ENCODE measurements at places on chromosomes 3 and 15.

DNA sequence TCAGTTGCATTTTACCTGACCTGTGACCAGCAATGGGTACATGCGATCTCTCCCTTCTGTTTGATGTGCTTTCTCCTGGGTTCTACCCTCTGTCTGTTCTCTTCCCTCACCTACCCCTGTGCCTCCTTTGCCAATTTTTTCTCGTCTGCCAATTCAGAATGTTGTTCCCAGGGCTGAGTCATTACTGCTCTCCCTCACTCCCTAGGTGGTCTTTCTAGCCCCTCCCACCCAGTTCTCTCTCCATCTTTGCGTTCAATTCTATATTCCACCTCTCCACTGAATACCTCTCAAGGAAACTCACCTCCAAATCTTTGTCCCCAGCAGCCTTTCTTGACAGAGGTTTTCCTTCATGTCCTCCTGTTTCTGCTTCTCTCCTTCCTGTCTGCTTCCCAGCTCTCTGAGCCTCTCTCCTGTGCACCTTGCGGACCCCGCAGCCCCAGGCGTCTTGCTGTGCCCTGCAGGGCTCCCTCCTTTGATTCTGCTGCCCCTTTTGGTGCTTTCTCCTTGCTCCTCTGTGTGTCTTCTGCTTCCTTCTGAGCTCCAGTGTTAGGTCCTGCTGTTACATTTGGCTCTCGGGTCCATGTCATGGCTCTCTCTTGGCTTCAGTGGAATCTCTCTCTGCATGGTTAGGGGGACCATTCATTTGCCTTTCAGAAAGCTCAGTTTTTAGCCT is 398.2 kb upstream of the TPM1 start:
- DNase-seq, result no peak

- no peak for DNase-seq
Observed at GRCh38 chr15:50224606-50225005, 40.9 kb downstream of the HDC start.

DNA sequence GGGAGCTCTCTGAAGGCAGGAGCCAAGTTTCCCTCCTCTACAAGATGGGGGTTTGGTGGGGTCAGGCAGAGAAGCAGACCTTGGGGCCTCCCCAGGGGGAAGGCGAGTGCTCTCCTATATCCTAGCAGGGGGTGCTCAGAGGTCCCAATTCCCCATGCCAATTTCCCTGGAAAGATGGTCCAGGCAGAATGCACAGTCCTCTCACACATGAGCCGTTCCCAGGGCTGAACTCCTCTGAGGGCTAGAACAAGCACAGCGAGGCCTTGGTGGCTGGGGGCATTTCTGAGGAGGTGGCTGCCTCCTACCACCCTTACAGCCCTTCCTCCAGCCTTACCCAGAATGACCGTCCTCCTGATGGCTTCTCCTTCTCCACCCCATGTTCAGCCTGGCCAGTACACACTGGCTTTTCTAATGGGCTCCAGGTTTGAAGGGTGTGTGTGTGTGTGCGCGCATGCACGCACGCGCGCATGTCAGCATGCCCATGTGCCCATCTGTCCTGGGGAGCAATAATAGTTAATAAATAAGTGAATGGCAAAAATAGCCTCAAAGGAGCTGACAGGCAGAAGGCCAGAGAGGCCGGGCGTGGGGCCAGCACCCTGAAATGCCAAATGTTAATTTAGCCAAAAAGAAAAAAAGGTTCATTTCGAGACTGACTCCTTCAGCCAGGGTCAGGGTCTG is 24.4 kb downstream of the ADCY5 start:
- DNase-seq, result no peak

DNA sequence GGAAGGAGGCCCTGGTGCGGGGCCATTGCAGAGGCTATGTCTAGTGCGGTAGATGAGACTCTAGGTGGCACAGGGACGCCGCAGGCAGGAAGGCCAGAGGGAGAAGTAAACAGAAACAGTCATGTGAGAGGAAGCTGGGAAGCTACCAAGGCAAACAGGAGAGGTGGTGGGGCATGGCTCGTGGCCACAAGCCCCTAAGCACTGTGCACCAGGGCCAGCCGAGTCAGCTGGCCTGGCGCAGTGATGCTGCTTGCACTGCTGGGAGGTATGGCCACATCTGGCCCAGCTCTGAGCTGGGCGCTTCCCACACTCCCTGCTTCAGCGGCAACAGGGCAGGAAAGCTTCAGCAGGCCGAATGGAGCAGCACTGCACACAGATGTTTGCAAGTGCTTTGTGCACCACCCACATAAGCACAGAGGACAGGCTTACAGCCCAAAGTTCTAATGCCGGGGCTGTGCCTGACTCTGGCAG is 76.6 kb downstream of the SRGAP3 start:
- peak; percentile 5 for DNase-seq

DNA sequence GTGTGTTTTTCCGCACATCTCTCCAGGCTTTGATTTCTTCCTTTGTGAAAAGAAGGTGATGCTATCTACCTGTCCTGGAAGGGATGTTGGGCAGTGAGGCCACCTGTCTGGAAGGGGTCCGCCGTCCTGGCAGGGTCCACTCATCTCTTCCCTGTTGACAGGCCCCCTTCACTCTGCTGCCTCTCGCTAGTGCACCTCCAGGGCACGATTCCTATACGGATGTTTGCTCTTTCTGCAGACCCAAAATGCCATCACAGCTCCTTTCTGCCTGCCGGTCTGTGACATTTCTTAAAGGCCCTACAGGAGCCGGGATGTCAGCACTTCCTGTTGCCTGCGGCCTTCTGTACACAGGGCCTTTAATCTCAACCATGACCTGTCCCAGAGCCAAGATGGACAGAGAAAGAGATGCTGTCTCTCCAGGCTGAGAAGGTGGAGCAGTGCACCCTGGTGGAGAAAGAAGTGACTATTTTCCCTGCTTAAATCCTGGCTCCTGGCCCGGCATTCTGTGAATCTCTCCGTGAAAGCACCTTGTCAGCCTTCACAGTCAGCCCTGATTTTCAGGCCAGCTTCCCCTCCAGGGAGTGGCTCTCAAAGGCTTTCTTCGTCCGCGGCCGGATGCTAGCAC is 7.4 kb downstream of the FAM3D start:
- peak; percentile 31 for DNase-seq

DNA sequence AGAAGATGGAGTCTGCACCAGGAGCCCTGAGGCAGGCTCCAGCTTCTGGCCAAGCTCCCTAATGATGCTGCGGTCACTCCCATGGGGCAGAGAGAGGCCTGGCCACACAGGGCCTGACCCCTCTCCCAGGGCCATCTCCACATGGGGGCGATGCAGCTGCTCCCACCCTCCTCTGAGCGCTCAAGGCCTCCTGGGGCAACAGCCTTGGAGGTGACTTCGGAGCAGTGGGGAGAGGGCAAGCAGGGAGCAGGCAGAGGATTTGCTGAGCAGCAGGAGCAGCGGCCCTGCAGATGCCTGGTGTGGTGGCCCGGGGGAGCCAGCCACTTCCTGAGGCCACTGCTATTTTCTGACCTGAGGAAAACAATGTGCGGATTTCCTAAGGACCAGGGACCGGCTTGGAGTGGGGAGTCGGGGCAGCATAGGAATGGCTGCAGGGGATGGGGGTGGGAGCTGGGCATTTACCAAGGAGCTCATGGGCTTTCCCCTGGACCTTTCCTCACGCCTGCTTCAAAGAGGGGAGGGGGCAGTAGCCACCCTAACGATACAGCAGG is 81.6 kb upstream of the RPL32 start:
- DNase-seq, result no peak

DNA sequence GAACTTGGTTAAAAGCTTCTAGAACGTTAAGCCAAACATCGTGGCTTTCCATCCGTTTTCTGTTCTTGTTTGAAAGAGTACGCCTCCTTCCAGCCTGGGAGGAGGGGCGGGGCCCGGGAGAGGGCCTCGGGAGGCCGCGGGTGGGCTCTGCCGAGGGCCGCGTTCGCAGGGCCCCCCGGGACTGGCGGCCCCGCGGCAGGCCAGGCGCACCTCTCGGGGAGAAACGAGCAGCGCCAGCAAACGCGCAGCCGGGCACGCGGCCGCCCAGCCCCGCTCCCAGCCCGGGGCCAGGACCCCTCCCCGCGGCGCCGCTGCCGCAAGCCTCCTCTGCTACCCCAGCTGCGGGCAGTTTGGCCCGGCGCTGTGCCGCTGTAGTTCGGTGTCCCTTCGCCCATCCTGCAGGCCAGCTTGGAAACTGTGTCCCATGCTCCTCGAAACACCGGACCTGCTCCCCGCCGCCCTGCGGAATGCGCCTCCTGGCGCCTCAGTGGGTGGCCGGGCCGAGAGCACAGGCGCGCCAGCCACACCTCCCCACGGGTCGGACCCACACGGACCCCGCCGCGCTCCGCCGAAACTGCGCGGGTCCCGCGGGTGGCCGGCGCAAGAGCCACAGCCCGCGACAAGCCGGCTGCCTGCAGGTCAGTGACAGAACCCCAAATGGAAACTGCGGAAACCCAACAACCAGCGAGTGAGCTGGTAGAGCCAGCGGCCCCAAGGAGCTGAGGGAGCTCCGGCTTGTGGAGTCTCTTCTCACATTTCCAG is 2.3 kb downstream of the OCA2 start:
- no peak for DNase-seq

GRCh38 chr3:159280386-159281191 is 478.7 kb downstream of the MFSD1 start:
- no peak for DNase-seq

GRCh38 chr3:127422663-127423375 is 135.0 kb upstream of the PRR20G start:
- DNase-seq, result no peak

GRCh38 chr3:182905623-182906022 is 74.7 kb downstream of the DCUN1D1 start:
- no peak for DNase-seq

DNA sequence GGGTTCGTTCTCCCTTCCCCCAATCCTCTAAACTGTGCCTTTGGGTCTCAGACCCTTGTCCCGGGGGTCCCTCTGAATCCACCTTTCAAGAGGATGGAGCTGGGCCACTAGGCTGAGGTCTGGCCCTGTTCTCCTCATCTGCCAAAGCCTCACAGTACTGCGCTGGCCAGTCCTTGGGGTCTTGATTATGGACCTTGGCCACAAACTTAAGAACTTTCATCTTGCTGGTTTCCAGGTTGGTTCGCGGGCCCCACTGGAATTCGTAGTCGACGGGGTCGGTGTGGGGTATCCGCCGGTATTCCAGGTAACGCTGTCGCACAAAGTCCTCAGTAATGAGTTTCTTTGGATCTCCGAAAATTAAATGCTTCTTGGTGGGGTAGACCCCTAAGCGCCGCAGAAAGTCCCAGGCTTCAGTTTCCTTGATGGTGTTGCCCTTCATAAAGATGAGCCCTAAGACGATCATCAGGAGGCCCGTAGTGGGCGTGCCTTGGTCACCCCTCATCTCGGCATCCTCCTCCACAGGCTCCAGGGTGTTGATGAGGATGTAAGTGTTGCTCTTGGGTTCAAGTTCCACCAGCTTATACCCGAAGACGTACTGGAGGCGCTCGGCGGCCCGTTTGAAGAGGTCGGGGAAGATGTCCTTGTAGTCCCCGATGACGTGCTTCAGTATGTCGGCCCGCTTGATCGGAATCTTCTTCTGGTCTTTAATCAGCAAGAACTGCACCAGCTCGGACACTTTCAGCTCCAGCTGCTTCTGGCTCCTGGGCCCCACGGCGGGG is 727 bp downstream of the NSMCE3 start:
- peak; percentile 30 for DNase-seq

DNA sequence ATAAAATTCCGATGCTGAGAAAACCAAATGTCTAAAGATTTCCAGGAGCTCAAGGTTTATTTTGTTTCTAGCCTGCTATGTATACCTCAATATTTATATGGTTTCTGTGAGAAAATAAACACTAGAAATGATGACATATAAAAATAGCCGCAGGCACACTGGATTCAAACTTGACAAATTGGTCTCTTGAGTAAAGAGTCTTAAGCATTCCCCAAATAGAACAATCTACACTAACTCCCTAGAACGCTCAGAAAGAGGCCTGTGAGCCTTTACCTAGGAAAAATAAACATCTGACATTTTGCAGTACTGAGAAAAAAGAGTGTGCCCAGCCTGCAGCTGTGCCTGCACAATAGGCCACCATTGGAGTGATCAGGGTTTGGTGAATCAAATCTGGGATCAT is 75.2 kb downstream of the NEK10 start:
- DNase-seq, result peak; percentile 48

- no peak for DNase-seq
Observed at GRCh38 chr3:129536804-129537203, 6.2 kb upstream of the H1-8 start.

- DNase-seq, result no peak
Observed at GRCh38 chr3:56025326-56025725, 442.9 kb downstream of the ERC2 start.

DNA sequence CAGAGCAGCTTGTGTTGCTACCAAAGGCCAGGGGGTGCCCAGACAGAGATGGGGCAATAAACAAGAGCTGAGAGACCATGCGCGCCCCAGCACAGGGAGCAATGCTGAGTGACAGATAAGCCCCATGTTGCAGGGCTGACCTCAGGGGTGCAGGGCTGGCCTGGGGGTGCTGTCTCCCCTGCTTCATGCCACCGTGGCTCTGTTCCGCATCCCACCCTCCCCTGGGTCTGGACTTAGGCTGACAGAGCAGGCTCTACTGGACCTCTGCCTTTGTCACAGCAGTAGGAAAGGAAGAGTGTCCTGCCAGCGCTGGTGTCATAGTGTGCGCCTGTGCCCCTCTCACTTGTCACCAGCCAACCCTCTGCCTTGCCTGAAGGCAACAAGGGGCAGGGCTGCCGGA is 67.4 kb upstream of the IQSEC1 start:
- DNase-seq, result no peak

DNA sequence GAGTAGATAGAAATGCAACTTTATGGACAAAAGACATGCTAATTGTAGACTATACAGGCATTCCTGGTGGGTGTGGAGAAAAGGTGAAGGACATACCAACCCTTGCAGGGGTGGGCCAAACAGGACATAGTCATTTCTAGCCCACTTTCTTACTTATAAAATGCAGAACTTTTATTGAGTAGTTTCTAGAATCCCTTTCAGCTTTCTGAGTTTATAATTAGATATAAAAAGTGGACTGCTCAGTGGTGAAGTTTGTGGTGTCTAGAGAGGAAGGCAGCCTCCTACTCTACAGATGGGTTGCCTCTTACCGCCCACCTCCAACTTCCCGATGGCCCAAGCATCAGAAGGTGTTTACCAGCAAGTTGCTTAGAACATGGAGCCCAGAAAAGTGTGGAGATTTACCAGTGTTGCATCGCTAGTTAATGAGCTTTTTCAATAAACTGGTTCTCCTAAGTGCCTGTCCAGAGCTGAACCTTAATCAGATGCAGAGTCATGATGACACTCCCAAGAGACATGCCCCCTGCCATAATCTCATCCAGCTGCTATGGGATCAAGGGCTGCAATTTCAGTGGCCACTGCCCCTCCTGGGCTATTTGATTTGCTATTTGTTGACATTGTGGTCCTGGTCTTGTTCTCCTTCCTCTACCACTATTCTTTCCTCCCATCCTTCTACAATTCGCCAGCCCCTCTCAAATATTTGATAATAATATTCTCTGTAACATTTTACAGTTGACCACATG is 77.5 kb upstream of the STRIT1 start:
- no peak for DNase-seq
